Non-pigmented ciliary epithelial cell (primary cell): ENCODE measurements at places on chromosomes 11 and 22.

GRCh38 chr11:60125956-60126585 is 37.6 kb downstream of the MS4A2 start:
- DNase-seq, result no peak

- DNase-seq, result no peak
These were observed 3.1 kb upstream of the TNNT3 start for GRCh38 chr11:1916132-1916985.

DNA sequence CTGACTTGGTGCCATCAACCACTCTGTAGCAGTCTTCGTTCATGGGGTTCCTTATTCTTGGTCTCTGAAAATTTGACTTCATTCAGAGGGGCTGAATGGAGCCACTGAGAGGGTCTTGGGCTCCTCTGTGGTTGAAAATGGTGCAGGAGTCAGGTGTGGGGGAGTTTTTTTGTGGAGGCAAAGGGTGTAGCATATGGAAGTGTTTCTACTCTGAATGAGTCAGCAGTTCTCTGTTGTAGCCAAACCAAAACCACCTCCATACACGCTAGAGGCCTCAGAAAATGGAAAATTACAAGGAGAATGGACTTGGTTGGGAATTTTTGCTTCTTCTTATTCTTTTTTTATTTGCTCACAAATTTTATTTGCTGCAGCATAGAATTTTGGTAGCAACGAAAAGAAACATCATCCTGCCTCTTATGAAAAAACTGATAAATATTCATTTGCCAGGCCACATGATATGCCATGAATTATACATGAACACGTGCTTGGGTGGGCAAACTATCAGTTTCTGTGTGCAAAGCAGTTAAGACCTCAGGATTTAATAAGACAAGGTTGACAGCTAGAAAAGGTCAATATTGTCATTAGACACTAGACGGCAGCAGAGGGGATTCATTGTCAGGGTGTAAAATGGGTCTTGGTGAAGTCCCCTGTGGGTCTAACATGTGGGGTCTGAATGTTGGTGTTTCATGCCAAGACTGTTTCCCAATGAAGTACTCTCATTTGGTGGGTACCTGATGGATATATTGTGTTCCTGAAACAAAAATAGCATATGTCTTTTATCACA is 111.7 kb downstream of the MYO18B start:
- DNase-seq, result no peak

DNA sequence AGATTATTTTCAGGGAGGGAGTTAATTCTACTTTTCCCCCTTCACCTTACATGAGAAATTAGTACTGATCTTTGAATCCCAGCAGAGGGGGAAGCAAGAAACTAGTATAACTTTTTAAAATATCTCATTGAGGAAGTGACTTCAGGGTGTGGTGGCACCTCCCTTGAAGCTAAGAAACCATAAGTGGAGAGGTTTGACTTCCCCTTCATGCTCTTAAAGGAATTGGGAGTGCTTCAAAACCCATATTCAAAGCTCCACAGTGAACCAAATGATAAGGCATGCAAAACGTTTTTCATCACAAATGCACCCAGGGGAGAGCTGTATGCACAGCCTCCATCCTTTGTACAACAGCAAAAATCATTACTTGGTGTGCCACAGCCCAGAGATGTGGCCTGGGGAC is 540 bp downstream of the MS4A14 start:
- DNase-seq, result no peak

- no peak for DNase-seq
These were observed 49.2 kb upstream of the SESN3 start for GRCh38 chr11:95279921-95280868.

GRCh38 chr11:33976495-33977199 is 74.9 kb upstream of the CAPRIN1 start:
- no peak for DNase-seq

GRCh38 chr22:49008682-49009235 is 818.9 kb downstream of the BRD1 start:
- DNase-seq, result no peak

DNA sequence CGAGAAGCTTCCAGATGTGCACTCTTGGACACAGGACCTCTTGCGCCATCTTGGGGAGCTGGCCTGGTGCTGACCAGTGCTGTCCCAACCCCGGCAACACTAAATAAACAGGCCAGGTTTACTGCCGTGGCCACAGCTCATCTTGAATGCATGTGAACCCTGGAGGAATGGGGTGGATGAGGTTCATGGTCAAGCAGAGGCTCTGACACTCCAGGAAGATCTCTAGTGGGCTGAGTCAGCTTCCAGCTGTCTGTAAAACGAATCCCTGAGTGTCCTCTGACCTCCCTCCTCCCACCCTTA is 51.8 kb downstream of the ALX4 start:
- no peak for DNase-seq

DNA sequence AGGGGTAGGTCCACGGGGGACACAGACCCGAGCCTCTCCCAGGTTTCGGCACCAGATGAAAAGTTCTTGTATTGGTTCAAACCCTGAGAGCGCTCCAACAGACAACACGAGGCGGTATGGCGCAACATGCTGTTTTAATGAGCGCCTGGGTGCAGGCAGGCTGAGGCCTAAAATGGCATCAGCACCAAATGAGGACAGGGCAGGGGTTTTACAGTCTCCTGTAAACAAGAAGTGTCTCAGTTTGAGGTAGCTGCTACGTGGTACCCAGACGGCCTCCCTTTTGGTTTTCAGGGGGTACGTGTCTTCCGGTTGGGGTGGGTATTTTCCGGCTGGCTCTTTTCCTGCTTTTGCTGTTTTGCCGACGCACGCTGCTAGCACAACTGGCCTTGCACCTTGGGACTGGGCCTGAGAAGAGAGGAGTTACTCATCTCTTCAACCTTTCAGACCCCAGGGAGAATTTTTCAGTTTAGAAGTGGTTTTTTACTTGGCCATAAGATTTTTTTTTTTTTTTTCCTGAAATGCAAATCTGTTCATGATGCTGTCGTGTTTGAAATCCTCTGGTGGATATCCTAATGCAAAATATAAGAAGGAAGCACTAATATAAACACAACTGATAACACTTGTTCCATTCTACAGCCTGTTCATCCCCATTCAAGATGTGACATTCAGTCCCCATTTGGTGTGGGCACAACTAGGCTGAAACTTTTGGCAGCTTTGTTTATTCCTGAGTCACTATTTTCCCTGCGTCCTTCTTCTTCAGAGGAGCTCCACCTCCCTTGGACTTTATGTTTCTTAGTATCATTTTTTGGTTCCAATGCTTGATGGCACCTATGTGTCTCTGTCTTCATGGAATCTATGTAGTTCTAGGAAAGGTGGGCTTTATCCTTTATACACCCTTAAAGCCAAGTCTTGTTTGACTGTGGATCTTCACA is 6.5 kb downstream of the PPFIBP2 start:
- DNase-seq, result no peak

- DNase-seq, result no peak
These were observed 1.3 kb upstream of the CLCF1 start for GRCh38 chr11:67374571-67375281.

GRCh38 chr22:32722441-32722840 is 79.1 kb upstream of the TIMP3 start:
- no peak for DNase-seq

GRCh38 chr11:46800177-46800576 is 45.9 kb downstream of the CKAP5 start:
- DNase-seq, result no peak

DNA sequence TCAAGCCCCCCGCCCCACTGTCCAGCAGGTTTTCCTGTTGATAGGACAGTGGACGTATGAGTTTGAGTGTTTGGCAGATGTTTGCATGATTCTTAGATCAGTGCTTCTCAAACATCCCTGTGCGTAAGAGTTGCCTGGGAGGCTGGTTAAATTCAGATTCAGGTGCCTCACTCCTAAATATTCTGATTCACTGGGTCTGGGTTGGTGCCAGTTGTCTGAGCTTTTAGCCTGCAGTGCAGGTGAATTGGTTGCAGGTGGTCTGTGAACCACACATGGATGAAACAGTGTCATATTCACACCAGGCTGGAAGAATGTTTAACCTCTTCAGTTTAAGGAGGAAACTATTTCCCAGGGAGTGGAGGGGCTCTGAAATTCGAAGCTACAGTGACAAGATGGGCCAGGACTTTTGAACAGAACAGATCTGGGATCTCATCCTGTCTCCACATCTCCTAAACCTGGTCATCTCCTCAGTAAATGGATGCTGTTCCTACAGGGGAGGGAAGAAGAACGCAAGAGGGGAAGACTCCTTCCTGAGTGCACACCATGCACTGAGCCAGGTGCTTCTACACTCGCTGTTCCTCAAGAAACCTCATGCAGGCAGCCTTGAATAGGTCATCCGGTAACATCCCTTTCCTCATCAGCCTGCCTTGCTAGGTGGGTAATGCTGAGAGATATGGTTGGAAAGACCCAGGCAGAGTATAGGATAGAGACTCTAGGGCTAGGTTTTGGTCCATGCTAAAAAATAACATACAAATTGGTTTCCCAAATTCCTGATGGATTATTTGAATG is 47.8 kb downstream of the TEAD1 start:
- DNase-seq, result no peak

- no peak for DNase-seq
These were observed 19.5 kb downstream of the SYT13 start for GRCh38 chr11:45266676-45267020.

- DNase-seq, result no peak
These were observed 1207.2 kb downstream of the LRRC4C start for GRCh38 chr11:40252236-40252635.

GRCh38 chr11:65426839-65427690 is 4.5 kb downstream of the NEAT1 start:
- DNase-seq, result no peak

- DNase-seq, result no peak
These were observed 37.8 kb downstream of the PPP6R3 start for GRCh38 chr11:68498321-68498720.

DNA sequence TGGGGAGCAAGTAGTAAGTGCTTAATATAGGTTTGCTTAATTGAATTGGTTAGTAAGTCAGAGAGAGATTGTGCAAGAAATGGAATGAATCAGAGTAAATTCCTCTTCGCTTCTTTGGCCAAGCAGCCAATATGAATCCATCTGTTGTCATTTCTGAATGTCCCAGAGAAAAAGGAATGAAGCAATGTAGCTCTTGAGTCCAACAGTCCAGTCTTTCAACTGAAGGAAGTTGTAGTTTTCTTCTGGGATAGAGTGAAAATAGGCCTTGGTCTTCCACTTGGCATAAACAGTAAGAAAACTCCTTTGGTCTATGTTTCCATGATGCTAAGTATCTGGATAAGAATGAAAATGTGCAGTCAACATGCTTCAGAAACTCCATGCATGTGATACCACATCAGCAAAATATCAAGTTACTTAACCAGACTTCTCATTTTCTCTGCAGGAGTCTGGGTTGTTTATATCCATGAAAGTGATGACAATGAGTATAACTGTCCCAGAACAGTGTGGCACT is 1.8 kb upstream of the FIBIN start:
- peak; percentile 78 for DNase-seq

GRCh38 chr11:126996036-126996804 is 4.3 kb downstream of the KIRREL3 start:
- DNase-seq, result no peak

GRCh38 chr11:105609832-105610781 is at the start of gene GRIA4:
TSS of gene GRIA4 (plus strand) at chr11:105610073. CDS start at chr11:105610998, 925 bp downstream.
- DNase-seq, result no peak

- DNase-seq, result no peak
These were observed 154.9 kb upstream of the CEP126 start for GRCh38 chr11:101759771-101760450.

DNA sequence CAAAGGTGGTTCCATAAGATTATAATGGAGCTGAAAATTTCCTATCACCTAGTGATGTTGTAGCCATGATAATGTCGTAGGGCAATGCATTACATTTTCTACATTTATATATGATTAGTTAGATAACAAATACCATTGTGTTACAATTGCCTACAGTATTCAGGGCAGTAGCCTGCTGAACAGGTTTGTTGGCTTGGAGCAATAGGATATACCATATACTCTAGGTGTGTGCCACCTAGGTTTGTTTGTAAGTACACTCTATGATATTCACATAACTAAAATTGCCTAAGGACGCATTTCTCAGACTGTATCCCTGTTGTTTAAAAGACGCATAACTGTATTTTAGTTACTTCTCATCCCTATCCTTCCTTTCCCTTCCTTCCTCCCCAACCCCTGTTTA is 13.6 kb downstream of the PLEKHB1 start:
- DNase-seq, result no peak

GRCh38 chr11:117279711-117280376 is 11.3 kb upstream of the BACE1-AS start:
- no peak for DNase-seq

- no peak for DNase-seq
These were observed 6.5 kb downstream of the RTN3 start for GRCh38 chr11:63687845-63688244.

GRCh38 chr11:1706634-1707400 is 9.8 kb downstream of the KRTAP5-6 start:
- no peak for DNase-seq

DNA sequence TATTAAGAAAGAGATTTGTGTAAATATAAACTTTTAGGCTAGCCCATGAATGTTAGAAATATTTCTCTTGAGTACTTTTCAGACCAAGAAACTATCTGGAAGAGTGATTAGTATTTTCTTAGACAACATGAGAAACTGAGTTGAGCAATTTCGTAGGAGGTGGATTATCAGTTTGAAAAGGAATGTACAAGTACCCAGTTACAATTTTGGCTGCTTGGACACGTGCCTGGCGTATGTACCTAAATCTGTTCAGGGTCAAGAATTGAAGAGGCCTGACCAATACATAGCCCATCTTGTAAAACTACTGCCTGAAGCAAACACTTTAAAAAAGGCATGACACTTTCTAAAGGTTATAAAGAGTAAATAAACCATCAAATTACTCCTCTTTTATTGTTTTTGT is 71.1 kb downstream of the CCDC73 start:
- DNase-seq, result no peak

GRCh38 chr22:44889255-44889878 is 120.4 kb downstream of the PHF21B start:
- no peak for DNase-seq

DNA sequence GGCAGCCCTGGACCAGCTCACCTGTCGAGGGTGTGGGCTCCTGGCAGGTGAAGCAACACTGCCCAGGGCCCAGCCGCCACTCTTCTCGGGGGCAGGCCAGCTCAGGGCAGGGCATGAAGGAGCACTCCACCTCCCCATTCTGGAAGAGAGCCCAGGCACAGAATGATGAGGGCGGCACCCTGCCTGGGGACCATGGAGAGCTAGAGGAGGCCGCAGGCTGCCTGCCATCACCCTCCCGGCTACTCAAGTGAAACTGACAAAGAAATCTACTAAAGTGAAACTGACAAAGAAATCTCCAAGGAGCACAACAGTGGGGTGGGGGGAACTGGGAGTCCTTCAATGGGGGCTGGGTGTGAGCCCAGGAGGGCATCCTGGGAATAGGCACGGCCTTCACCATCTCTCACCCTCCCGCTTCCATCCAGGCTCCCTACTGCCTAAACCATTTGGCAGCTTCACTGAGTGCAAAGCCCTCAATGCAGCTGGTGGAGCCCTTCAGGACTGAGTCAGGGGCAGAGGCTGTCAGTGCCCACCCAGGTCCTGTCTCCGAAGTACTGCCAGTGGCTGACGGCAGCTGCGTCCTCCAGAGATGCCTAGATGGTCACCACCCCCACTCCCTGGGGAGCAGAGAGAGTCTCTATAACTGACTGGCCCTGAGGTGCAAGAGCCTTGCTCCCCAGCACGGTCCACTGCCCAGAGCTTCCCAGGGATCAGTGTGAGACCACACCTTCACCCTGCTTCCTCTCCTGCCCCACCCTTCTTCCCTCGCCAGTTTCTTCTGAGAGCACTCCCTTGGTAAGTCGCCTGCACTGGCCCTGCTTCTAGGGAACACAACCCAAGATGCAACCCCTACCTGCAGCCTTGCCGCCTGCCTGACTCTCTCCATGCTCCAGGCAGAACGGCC is 21.7 kb downstream of the VWCE start:
- DNase-seq, result no peak

GRCh38 chr11:46393231-46393616 is 1.6 kb upstream of the CHRM4 start:
- DNase-seq, result no peak

GRCh38 chr11:112570333-112570732 is 309.7 kb upstream of the PLET1 start:
- DNase-seq, result no peak
